Activated CD4-positive, alpha-beta T cell treated with anti-CD3 and anti-CD28 coated beads, Interleukin-2, amount 50 U/mL, for 48 hours (primary cell): ENCODE measurements at places on chromosomes 5 and 9.

- DNase-seq = no peak
Observed at GRCh38 chr5:140366589-140367255, 6.7 kb downstream of the SLC4A9 start.

DNA sequence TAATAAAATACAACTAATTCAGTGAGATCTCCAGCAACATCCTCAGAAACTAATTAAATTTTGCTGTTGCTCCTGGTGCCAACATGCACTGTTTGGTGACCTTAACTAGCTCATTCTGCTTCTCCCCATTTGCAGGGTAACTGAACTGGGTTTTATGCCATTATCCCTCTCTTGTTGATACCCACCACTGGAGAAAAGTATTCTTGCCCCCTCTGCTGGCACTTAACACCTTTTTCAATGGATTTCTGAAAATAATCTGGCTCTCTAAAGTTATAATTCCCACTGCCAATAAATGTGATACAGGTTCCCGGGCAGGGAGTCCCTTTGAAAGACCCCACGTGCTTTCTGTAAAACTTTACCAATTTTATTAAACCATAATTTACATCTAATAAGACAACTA, 394.3 kb downstream of the OSTF1 start:
- DNase-seq = no peak

GRCh38 chr5:77832938-77833337, 56.8 kb upstream of the TBCA start:
- DNase-seq = no peak

DNA sequence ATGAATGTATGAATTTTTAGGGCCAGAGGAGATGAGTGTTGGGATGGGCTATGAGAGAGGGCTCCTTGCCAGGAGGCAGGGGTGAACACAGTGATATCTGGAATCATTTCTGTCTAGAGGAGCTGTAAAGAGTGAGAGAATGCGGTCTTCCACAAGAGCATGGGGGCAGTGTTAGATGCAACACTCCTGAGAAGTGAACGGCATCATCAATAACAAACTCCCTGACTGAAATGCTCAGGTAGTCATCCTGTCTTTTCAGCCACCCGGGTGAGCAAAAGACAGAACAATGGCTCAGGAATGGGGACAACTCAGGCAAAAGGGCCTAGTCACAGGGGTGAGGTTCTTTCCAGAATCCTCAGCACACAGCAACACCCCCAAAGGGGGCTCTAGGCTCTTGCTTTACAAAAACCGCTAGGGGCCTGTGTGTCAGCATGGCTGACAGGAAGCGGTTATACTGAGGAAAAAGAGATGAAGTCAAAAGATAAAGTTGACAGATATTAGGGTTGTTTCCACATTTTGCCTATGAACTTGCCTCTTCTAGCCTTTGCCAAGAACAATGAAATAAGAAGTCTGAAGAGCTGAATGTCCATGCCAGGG, 104.6 kb upstream of the LRRTM2 start:
- no peak for DNase-seq

DNA sequence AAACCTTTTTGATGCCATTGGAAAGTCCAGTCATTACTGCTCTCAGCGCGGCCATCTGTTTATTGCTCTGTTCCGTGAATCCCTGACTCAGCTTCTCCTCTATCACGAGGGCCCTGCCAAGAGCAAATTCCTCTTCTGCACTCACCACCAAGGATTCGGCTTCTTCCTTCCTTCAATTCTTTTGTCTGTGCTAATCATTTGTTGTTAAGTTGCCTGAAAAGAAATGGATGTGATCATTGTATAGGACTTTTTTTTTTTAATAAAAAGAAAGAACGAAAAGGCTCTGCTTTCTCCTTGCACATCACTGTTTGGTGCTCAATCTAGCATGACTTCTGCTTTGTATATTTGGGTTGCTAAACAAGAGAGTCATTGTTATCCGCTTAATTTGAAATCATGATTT, 128.7 kb upstream of the PIK3R1 start:
- no peak for DNase-seq

GRCh38 chr9:133684121-133684935, 48.2 kb downstream of the DBH start:
- no peak for DNase-seq

- no peak for DNase-seq
Observed at GRCh38 chr5:31574772-31575171, 42.7 kb downstream of the C5orf22 start.

DNA sequence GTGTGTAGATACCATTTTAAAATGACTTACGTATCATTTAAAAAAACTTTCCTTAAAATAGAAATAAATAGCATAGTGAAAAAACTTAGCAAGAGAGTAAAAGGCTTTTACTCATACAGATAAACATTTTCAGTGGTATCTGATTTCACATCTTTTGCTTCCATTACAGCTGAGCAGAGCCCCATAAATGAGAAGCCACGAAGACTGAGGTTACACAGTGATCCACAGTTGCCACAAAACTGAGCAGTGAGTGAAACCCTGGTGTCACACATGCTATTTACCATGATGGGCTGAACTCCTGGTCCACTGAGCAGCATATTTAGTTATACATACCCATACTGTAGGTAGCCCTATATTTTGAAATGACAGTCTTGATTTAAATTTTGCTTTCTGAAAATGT, 401.2 kb downstream of the KIAA0825 start:
- DNase-seq = no peak

GRCh38 chr5:21173036-21173435, 1185.0 kb upstream of the CDH18 start:
- DNase-seq = no peak

DNA sequence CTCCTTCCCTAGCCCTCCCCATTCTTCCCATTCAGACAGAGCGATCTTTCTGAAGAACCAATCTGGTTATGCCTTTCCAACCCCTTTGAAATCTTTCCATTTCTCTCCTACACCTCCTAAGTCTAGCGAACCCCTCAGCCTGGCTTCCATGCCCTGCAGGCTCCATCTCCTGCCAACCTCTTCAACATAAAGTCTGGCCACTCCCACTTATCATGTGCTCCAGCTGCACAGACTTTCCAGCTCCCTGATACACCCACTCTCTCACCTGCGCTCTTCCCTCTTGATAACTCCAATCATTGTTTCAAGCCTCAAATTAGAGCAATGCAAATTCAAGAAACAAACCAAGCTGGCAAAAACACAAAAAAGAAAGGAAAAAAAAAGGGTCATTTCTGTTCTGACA, 3.8 kb upstream of the ORM1 start:
- no peak for DNase-seq

- DNase-seq = no peak
Observed at GRCh38 chr5:174680901-174681565, 43.3 kb upstream of the MSX2 start.

DNA sequence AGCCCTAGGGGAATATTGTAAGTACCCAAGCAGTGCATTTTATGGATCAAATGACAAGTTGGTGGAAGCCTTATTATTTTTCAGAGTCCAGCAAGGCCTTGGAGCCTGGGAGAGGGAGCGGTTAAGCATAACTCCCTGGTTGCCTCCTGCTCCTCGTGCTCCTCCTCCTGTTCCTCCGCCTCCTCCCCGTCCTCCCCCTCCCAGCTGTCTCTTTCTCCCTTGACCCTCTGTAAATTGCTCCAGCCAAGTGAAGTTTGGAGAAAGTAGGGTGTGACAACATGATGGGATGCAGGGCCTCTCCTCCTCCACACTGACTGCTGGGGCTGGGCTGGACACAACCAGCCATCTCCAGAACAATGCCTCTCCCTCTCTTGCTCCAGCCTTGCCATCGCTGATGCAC, 586.9 kb downstream of the CCDC171 start:
- no peak for DNase-seq

DNA sequence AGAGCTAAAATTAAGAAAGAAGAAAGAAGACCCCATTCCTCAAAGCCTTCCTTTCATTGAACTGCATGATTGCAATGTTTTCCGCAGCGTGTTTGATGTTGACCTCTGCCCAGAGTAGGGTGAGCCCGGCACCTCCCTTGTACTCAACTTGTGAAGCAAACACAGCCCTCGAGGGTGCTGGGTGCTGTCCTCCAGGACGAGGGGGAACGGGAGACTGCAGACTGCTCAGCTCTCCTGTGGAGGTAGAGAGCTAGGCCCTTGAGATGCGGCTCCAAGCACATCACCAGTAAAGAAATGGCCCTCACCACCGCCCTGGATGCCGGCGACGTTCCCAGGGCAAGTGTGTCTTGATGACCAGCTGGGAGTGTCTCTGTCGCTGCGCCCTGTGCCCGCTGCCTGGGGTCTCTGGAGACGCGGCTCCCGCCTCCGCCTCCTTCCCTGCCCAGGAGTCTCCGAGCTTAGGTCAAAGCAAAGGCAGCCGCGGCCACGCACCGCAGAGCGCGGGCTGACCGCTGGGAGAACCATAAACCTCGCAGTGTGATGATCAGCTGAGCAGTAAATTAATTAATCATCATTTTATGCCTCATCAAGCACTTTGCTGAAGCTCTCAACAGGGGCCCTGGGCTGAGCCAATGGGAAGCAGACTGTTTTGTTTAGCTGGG, 108.7 kb downstream of the IRX2 start:
- DNase-seq = no peak

DNA sequence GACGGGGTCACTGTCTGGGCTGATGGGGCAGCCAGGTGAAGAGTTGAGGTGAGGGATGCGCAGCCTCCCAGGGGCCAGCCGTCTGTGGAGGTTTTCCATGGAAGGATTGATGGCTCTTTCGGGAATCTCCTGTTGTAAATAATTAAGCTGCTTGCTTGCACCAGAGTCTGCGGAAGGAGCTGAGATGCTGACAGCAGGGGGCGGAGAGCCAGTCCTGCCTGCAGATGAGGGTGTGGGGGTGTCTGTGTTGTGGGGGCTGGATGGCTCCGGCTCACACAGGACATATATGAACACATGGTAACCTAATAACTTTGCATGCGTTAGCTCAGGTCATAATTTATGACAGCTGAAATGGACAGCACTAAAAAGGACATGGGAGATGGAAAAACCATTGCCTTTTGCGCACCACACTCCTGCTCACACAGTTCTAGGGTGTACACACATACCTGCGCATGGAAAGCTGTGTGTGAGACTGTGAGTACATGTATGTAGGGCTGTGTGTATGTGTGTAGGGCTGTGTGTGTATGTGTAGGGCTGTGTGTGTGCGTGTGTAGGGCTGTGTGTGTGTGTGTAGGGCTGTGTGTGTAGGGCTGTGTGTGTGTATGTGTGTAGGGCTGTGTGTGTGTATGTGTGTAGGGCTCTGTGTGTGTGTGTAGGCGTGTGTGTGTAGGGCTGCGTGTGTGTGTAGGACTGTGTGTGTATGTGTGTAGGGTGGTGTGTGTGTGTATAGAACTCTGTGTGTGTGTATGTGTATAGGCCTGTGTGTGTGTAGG, 36.8 kb upstream of the SEMA4D start:
- DNase-seq = no peak
